ENCODE measurements at places on chromosomes 3 and 15. TPM values are rescaled to one million over a fixed set of nuclear protein-coding genes. Genes with fewer than 3 reads are reported as not detected.

The MCF2L2 gene
- total RNA-seq: 0.13 TPM

The ACSBG1 gene
- not detected for total RNA-seq

The CRTAP gene
- total RNA-seq: 42.0 TPM

The AP3B2 gene
- not detected for total RNA-seq

The U2SURP gene
- 25.6 TPM for total RNA-seq

The CD80 gene
- total RNA-seq: 0.23 TPM

The PLCH1 gene
- 0.08 TPM for total RNA-seq

The NR2F2 gene
- total RNA-seq: 37.0 TPM

The CNOT10 gene
- total RNA-seq: 10.5 TPM

The PLEKHO2 gene
- 4.3 TPM for total RNA-seq

The FEZF2 gene
- not detected for total RNA-seq

The GOLGA8F gene
- total RNA-seq: not detected

The TGM5 gene
- total RNA-seq: not detected

The KBTBD13 gene
- not detected for total RNA-seq

The MYL3 gene
- 1.4 TPM for total RNA-seq

The PLOD2 gene
- 25.7 TPM for total RNA-seq

The SPATA16 gene
- not detected for total RNA-seq

The GPR62 gene
- not detected for total RNA-seq

The ILDR1 gene
- total RNA-seq: 0.15 TPM

The A4GNT gene
- not detected for total RNA-seq

The LRIG1 gene
- 18.6 TPM for total RNA-seq

The FGF12 gene
- total RNA-seq: 0.63 TPM

Measured in left lobe of liver (tissue), 2 donors.